Left ventricle myocardium inferior (tissue), 1 donor: ENCODE measurements at places on chromosomes 5 and 9. TPM values are rescaled to one million over a fixed set of nuclear protein-coding genes. Genes with fewer than 3 reads are reported as not detected.

DNA sequence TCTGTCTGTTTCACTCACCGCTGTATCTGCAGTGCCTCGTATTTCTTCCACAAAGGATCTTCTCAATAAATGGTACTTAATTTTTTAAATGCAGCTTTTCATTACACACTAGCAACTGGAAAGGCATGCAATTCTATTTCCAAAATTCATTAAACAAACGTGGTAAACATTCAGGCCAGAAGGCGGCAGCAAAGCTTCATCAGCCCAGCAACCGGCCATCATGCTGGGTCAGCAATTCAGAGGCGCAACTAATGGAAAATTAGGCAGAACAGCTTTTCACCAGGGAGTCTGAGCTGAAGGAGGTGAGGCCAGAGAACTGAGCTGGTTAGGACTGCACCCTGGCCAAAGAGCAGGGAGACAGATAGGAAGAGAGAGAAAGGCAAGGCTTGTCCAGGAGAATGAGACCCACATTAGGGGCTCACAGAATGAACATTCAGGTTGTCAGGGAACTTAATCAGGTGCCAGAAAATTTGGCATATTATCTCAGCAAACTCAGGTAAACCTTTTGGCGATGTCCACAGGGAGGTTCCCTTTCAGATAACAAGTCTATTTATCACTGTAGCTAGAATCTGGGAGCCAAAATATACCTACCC lies 17.7 kb upstream of the RNF180 start:
- peak; percentile 54 for DNase-seq
- peaks cover 20% of the 10 kb centered on the region for H3K4me1 ChIP-seq
- no peaks in the 10 kb centered on the region for H3K27me3 ChIP-seq
- H3K4me3 ChIP-seq = no peak overlapping the region

GRCh38 chr5:79560771-79561524 lies 47.0 kb upstream of the HOMER1 start:
- H3K36me3 ChIP-seq = no peaks in the 10 kb centered on the region
- no peaks in the 10 kb centered on the region for H3K27me3 ChIP-seq
- no peak for DNase-seq
- no peak overlapping the region for H3K27ac ChIP-seq
- peaks cover 4% of the 10 kb centered on the region for H3K4me1 ChIP-seq
- H3K4me3 ChIP-seq = no peak overlapping the region

The C5 gene
- total RNA-seq = 0.63 TPM

- peaks cover 79% of the 10 kb centered on the region for H3K4me1 ChIP-seq
- H3K4me3 ChIP-seq = peak overlapping the region; percentile 1
- peak; percentile 81 for DNase-seq
- peak overlapping the region; percentile 91 for H3K27ac ChIP-seq
- H3K27me3 ChIP-seq = no peaks in the 10 kb centered on the region
Observed at GRCh38 chr5:134568761-134569695, 43.6 kb downstream of the JADE2 start.

GRCh38 chr9:125959951-125960619 lies 212.9 kb downstream of the PBX3 start:
- no peak for DNase-seq
- no peak overlapping the region for H3K4me3 ChIP-seq
- peaks cover 39% of the 10 kb centered on the region for H3K36me3 ChIP-seq
- no peaks in the 10 kb centered on the region for H3K27me3 ChIP-seq
- no peaks in the 10 kb centered on the region for H3K4me1 ChIP-seq

The ORM2 gene
- total RNA-seq = not detected

GRCh38 chr9:79378107-79378506 lies 193.7 kb upstream of the TLE4 start:
- no peaks in the 10 kb centered on the region for H3K27me3 ChIP-seq
- no peak for DNase-seq
- H3K4me1 ChIP-seq = no peaks in the 10 kb centered on the region
- H3K27ac ChIP-seq = no peak overlapping the region
- no peak overlapping the region for H3K4me3 ChIP-seq

The PCDHGA11 gene
- 3.8 TPM for total RNA-seq

DNA sequence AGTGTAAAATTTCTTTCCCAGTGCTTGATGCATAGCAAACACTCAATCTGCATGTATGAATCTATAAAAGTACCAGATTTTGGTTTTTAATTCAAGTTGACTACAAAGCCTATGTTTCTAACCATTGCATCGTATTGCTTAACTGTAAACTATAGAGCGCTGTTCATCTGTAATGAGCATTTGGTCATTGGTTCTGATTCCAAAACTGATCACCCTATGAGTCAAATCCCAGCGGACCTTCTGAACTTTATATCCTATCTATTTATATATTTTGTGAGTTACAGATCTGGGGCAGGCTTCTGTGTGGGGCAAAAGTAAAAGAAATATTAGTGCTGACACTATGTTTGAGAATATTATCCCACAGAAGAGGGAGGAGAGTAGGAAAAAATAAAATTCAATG lies 305.7 kb upstream of the TNC start:
- no peak overlapping the region for H3K27ac ChIP-seq
- no peaks in the 10 kb centered on the region for H3K4me1 ChIP-seq
- H3K4me3 ChIP-seq = no peak overlapping the region
- H3K36me3 ChIP-seq = no peaks in the 10 kb centered on the region
